Activated CD4-positive, alpha-beta T cell treated with anti-CD3 and anti-CD28 coated beads, Interleukin-2, amount 50 U/mL, for 4 hours (primary cell): ENCODE measurements at places on chromosomes 3 and 15.

GRCh38 chr3:148534089-148534988 is 163.4 kb upstream of the AGTR1 start:
- no peak for DNase-seq

GRCh38 chr3:181741417-181741816 is 29.7 kb downstream of the SOX2 start:
- no peak for DNase-seq

- no peak for DNase-seq
Observed at GRCh38 chr3:176106380-176106779, 1090.9 kb downstream of the TBL1XR1 start.

DNA sequence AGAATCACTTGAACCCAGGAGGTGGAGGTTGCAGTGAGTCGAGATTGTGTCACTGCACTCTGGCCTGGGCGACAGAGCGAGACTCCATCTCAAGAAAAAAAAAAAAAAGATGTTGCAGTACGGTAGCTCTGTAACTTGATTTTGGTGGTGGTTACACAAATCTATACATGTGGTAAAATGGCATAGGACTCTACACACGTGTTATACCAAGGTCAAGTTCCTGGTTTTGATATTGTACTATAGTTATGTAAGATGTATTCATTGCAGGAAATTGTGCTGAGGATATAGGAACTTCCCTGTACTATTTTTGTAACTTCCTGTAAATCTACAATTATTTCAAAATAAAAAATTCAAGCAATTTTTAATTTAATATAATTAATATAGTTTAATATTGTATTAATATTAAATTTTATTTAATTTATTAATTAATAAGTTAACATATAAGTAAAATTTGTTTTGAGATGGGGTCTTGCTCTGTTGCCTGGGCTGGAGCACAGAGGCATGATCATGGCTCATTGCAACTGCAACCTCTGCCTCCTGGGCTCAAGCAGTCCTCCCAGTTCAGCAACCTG is 9.9 kb downstream of the MYD88 start:
- no peak for DNase-seq

- no peak for DNase-seq
Observed at GRCh38 chr3:194367992-194368841, 1.3 kb downstream of the LRRC15 start.

- DNase-seq: no peak
Observed at GRCh38 chr15:50594311-50594710, 47.8 kb upstream of the USP50 start.

DNA sequence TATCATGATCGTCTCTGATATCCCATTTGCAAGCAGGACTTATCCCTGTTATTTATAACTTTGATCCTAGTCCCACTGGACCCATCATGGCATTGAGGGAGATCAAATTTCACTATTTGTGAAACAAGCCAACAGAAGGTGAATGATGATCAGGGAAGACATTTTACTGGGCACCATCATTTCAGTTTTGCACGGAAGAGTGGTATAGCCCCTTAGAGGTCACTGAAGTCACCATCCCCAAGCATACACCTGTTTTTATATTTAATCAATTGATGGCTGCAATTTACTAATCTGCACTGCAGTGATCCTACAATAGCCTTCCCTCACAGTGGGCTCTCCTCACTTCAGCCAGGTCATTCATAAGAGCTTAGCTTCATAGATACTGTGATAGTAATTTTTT is 132.4 kb downstream of the FHIT start:
- no peak for DNase-seq

GRCh38 chr15:66757521-66757920 is 55.5 kb downstream of the SMAD6 start:
- DNase-seq: no peak

- no peak for DNase-seq
Observed at GRCh38 chr3:140568842-140569520, 108.9 kb upstream of the TRIM42 start.

- DNase-seq: no peak
Observed at GRCh38 chr3:150271591-150271960, 136.5 kb upstream of the TSC22D2 start.

DNA sequence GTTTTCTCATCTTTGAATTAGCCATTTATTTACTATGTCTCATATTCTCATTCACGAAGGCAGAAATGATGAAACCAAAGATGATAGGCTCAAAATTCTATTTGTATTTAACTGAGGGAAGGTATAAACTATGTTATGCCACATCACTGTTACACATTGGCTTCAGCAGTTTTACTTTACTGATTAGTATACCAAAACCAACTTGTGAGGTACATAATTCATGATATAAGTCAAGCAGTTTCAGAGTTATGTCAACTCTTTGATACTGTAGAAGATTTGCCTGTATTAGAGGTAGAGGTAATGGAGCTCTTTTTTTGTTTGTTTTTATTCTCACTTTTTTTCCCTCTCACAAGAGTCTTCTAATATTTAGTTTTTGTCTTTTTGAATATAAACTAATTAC is 22.9 kb downstream of the CHMP2B start:
- no peak for DNase-seq

DNA sequence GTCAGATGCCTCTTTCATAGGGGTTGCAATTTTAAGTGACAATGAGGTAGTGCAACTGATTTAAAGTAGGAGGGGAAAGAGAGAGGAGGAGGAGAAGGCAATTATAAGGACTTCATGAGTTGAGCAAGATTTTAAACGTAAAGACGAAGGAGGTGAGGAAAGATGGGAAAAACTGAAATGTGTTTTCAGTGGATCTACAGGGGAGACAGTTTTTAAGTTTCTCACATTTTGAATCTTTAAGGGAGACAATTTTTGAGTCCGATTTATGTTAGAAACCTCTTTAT is 68.7 kb upstream of the LIMD1 start:
- DNase-seq: no peak

DNA sequence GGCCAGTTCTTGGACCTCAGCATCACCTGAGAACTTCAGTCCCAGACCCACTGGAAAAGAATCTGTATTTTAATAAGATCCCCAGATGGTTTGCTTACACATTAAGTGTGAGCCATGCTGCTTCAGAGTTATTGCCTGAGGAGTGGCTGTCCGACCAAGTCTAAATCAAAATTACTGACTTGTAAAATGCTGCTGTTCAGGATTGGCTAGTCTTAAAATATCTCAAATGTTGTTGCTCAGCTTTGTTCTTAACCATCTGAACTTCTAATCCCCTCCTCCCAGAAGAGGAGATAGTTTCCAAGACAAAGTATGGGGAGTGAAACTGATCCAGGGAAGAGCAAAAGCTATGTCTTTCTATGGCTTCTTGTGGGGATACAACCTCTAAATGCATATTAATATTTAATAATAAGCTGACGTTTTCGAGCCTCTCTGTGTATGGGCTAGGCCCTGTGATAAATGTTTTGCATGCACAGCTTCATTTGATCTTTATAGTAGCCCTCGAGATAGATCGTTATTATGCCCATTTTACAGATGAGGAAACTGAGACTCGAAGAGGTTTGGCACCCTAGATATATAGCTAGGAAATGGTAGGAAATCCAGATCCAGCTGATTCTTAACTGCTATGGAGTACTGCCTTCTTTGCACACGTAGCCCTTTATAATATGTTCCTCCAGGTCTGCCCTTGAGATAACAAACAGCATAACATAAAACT is 52.2 kb downstream of the DNASE1L3 start:
- DNase-seq: no peak

DNA sequence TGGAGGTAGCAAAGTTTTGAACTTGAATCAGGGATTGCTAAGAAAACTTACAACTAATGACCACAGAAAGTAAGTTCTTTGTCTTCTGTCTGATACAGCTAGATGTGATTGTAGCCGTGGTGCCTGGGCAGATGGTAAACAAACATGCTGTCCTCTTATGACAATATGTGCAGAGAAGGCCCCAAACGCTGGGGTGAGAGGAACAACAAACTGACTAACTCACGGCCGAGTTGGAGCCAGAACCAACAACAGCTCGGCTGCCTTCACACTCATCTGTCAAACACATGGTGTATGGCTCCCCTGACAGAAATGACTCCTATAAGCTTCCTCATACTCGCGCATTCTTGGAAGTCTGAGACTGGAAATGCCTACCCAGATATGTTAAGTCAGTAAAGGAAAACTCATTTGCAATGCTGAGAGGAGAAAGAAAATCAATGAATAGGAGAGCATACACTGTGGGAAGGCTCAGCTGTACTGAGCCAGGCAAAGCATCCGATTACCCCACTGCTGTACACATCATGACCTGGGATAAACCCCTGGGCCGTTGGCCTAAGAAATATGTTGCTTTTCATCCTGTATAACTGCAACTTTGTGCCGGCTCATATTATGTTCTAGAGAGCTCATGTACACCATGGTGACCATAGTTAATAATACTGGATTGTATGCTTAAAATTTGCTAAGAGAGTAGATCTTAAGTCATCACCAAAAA is 5.7 kb downstream of the THBS1 start:
- DNase-seq: no peak

DNA sequence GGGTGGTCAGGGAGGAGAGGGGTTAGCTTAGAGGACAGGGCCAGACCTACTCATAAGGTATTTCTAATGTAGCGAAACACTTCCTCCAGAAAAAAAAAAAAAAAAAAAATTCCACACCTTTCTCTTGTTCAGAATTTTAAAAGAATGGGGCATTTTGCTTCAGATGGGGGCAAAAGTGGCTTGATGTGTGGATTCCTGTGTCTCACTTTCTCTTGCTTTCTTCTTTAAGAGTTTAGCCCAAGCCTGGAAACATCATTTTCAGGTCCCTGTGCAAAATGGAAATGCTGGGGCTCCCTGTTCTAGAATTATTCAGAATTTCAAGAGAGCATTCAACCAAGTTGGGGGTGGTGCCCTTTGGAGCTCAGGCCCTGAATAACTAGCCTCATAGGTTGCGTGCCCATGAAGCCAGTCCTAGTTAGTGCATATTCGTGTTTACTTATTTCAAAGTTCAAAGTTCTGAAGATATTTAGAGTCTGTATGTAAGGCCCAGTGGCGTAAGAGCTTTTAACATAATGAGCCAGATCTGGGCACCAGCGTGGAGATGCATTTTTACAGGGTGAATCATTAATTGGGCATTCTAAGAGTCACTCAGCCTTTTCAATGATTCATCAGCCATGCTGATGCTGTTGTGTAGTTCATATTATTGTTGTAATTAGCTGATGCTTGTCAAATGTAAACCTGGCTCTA is 104.5 kb downstream of the RPLP1 start:
- no peak for DNase-seq

DNA sequence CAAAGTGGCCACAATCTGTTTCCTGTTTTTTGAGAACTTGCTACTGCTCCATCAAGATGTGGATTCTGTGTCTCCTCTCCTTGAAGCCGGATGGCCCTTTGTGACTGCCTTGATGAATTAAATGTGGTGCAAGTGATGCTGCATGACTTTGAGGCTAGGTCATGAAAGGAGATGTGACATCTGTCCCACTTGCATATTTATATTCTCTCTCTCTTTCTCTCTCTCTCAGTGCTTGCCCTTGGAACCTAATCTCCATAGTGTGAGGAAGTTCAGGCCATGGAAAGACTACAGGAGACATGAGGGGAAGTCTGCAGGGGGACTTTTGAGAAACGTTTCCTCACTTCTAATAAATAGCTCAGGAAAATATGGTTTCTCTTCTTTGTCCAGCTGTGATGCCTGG is 50.0 kb upstream of the ADPGK start:
- DNase-seq: no peak

DNA sequence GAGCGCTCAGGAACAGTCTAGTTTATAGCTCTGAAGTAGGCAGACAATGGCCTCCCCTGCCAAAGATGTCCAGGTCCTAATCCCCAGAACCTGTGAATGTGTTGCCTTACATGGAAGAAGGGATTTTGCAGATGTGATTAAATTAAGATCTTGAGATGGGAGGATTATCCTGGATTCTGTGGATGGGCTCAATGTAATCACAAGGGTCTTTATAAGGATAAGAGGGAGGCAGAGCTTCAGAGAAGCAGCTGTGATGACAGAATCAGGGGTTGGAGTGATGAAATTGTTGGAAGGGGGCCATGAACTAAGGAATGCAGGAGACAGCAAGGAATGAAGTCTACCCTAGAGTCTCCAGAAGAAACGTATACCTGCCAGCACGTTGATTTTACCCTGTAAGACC is 14.0 kb upstream of the GK5 start:
- DNase-seq: no peak

GRCh38 chr3:104412608-104413580 is 953.8 kb upstream of the ALCAM start:
- no peak for DNase-seq

- peak; percentile 46 for DNase-seq
Observed at GRCh38 chr3:172673210-172673679, 37.6 kb downstream of the NCEH1 start.
